ENCODE measurements at places on chromosomes 1 and 21.
A peak's percentile ranks its signal among the peaks of the same experiment; 100 is the strongest.

DNA sequence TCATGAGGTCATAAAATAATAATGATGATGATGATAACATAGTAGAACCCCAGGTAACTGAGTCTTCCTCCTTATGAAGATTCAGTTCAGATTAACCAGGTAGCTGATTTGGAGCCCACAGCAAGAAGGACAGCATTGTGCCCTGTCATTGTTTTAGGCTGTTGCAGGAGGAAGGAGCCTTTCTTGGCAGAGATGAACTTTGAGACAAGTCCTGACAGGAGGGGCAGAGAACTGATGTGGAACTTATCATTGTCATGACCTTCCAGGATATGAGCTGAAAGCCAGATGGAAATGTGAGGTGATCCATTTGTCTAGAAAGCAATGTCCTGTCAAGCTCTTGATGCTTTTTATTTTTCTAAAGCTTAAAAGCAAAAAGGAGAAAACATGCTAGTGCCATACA lies 132.6 kb upstream of the COA6 start:
- no peak for DNase-seq

DNA sequence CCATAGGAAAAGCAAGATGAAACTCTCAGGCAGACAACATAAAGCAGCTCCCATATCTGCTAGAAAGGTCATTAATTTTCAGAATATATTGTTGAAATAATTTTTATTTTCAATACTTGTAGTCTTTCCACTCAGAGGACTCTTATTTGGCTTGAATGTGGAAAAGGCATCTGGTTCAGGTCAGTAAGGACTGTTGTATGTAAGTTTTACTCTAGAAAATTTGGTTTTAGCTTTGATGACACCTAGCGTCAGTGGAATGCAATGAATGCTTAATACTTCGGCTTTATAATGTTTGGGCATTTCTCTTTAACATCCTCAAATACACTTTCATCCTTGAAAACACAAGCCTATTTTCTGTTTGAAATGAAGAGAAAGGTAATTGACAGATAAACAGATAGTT lies 63.3 kb downstream of the LRRC40 start:
- no peak for DNase-seq

DNA sequence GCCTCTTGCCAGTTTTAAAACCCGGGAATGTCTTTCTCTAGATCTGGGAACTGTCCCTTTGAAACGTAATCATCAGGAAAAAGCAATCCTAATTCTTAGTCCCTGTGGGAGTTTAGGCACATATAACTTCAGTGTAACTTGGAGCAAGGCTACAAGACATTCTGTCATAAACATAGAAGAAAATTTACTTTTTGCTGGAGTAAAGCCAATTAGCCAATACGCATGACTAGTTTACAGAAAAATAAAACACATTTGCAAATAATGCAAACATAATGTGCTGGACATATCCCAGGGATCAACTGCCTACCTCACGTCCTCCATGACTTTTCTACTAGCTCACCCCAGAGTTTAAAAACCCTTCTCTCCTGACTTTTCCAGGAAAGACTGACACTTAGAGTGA lies 970.6 kb downstream of the MRPL39 start:
- DNase-seq = peak; percentile 9

DNA sequence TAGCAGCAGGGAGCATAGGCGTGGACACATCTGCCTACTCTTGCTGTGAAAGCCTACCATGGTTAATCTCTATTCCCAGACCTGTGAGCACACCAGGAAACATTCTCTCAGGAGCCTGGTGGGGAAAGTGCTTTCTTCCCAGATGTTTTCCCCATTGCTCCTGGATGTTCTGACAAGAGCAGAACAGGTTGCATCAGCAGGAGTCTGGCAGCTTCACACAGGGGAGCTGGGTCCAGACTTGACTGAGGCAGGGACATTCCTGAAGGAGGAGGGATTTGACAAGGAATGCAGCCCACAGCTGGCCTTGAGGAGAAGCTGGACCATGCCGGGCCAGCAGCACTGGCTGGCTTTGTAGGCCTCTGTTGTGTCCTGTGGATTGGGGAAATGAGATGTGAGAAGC lies 21.0 kb upstream of the ARTN start:
- DNase-seq = no peak

- DNase-seq = no peak
Observed at GRCh38 chr1:42153624-42154023, 414 bp downstream of the GUCA2B start.

DNA sequence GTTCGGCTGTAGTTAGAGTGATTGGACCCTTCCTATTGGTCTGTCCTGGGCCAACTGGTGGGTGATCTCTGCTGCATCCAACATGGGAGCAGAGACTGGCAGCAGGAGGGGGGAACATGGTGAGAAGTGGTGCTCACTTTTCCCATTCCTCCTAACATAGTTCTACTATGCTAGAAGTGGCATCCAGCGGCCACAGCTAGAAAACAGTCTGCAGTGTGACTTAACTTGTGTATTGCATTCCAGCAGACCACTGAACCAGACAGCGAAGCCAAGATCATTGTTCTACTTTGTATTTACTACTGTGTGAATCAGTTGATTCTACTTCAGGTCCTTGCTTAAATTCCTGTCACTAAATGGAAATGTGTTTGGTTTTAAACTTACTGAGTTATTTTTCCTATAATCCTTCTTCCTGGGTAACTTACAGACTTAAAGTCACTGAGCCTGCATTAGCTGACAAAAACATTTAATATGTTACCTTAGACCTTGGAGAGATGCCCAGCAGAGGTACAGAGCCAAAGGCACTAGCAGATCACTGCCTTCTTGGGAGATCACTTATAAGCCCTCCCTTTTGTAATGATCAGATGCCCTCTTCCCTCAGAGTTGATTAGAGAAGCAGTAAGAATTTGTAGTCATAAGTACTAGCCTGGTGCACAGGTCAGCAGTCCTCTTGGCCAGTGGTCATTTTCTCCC lies 8.2 kb downstream of the FABP3 start:
- no peak for DNase-seq

DNA sequence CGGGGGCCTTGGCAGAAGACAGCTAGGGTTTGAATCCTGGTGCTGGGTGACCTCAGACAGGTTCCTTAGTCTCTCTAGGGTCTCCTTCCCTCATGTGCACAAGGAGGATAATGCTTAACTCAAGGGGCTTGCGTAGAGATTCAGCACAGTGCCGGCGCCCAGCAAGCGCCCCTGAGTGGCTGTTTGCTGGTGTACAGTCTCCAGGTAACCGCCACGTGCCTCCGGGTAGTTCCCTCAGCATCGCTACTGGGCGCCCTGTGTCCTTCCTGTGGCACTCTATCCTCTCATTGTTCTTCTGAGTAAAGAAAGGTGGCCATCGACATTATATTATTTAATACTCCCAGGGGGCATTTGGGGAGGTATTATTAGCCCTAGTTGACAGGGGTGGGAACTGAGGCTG lies 80.9 kb downstream of the NENF start:
- DNase-seq = no peak

GRCh38 chr1:28326515-28326914 lies 2.3 kb upstream of the MED18 start:
- no peak for DNase-seq

DNA sequence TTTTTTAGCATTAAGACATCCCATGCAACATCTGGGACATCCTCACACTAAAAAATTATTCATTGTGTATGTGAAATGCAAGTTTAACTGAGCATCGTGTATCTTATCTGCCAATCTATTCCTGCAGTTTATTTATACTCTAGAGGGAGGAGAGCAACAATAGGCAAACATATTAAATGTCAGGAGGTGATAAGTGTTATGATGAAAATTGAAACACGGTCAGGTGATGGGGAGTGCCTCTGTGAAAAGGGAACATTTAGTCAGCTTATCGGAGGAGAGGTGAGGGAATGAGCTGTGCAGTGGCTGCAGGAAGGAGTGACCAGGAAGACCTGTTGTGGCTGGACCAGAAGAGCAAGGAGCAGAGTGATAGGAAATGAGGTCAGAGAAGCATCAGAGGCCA lies 775 bp upstream of the EFCAB14 start:
- DNase-seq = no peak

GRCh38 chr21:18354947-18355346 lies 48.6 kb downstream of the TMPRSS15 start:
- DNase-seq = no peak

GRCh38 chr1:103250441-103250861 lies 142.1 kb upstream of the COL11A1 start:
- DNase-seq = no peak

GRCh38 chr1:232542633-232543593 lies 87.0 kb downstream of the SIPA1L2 start:
- DNase-seq = no peak

- no peak for DNase-seq
Observed at GRCh38 chr1:60228041-60228491, 154.5 kb upstream of the C1orf87 start.

DNA sequence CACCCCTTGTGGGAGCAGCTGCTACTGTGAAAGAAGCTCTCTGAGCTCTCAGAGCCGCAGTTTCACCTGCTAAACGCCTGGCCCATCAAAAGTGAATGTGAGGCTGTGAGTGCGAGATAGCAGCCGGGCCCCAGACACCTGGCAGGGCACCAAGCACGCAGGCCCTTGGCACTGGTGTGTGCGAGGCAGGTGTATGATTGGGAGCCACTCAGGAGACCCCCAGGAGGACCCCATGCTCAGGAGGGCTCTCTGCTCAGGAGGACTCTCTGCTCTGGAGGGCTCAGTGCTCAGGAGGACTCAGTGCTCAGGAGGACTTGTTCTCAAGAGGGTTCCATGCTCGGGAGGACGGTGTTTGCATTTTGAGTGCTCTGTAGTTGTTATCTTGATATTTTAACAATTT lies 14.3 kb upstream of the ADARB1 start:
- no peak for DNase-seq

- DNase-seq = no peak
Observed at GRCh38 chr1:229093238-229093540, 177.7 kb upstream of the RAB4A start.

DNA sequence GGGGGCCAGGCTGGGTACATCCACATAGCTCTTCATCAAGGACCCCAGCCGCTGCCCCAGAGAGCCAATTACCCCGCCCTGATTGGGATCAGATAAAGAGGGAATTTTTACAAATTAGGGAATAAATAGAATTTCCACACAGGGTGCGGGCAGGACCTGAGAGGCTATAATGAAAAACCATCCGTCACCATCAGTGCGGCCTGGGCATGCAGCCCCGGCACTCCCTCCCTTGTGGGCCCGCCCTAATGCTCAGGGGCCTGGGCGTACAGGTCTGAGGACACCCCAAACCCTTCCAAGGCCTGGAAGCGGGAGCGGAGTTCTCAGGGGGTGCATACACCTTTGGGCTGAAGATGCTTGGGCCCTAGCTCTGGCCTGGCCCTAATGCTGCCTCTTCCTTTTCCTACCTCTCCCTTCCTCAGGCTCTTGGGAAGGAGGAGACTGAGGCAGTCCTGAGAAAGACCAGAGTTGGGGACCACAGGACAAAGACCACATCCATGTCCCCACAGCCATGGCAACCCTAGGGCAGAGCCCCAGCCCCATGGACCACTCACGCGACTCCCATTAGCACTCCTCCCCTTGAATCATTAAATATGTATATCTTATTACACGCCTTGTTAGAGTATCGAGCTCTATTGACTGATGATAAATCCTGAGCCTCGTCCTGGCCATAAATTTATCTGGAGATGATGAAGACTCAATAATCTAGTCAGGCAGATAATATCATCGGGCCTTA lies 16.3 kb downstream of the DMAP1 start:
- no peak for DNase-seq

- DNase-seq = no peak
Observed at GRCh38 chr1:76940571-76941335, 73.5 kb downstream of the ST6GALNAC5 start.

GRCh38 chr1:156700736-156701531 lies 4.4 kb downstream of the CRABP2 start:
- no peak for DNase-seq

DNA sequence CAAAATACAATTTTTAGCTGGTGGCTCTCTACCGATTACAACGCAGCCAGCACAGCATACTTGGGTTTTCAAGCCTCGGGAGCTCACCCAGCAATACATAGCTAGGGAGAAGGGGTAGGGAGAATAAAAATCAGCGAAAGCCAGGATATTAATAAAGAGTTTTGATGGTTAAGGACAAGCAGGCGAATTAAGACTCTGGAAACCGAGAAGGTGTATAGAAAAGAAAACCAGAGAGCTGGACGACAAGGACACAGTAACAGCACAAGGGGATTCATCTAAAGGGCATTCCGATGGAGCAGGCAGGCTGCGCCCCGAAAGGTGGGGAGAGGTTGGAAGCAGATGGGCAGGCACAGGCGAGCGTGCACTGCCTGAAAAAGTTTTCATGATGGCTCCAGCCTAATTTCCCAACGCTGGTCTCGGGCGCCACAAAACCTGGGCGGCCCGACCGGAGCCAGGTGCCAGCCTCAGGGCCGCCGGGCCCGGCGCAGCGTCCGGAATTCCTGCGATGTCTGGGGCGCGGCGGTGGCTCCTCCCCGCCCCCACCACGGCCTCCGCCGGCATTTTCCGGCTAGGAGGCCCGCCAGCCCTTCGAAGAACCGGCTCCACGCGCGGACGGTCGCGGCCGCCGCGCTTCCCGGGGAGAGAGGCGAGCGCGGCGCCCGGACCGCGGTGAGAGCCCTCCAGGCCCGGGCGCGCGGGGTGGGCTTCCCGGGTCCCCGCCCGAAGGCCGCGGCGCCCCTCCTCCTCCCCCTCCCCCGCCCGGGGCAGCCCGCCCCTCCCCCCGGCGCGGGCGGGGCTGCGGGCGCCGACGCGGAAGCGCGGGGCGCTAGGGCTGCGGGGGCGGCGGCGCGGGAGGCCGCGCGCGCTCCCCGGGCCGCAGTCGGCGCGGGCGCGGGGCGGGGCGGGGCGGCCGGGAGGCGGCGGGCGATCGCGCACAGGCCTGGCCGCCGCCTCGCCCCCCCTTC lies 774 bp upstream of the DYRK1A start:
- peak; percentile 93 for DNase-seq

GRCh38 chr1:247857985-247858619 lies 1.1 kb downstream of the TRIM58 start:
- DNase-seq = no peak

DNA sequence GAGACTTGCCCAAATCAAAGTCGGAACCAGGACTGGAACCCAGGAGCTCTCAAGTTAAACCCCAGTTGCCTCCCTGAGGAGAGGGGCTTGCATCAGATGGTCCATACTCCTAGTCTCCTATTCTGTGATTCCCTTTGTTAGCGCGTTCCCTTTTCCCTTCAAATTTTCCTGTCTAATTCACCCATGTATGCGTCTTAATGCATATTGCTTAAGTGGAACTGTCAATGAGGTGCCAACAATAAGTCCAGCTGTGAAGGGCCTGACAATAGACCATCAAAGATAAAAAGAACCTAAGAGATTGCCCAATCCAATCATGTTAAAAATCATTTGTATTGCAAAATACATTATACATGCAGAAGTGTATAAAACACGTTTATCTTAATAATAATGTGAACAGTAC lies 634 bp upstream of the SPATA6 start:
- DNase-seq = no peak

GRCh38 chr1:232110281-232111090 lies 483.9 kb downstream of the DISC1 start:
- no peak for DNase-seq

- no peak for DNase-seq
Observed at GRCh38 chr1:160206421-160207117, 1.4 kb downstream of the PEA15 start.

- no peak for DNase-seq
Observed at GRCh38 chr1:66542811-66543767, 9.1 kb downstream of the SGIP1 start.
